Stimulated activated CD4-positive, alpha-beta T cell treated with anti-CD3 and anti-CD28 coated beads, Interleukin-1b, Interleukin-23, amount 100 ng/mL, for 24 hours (primary cell): ENCODE measurements at places on chromosomes 13 and 19.

DNA sequence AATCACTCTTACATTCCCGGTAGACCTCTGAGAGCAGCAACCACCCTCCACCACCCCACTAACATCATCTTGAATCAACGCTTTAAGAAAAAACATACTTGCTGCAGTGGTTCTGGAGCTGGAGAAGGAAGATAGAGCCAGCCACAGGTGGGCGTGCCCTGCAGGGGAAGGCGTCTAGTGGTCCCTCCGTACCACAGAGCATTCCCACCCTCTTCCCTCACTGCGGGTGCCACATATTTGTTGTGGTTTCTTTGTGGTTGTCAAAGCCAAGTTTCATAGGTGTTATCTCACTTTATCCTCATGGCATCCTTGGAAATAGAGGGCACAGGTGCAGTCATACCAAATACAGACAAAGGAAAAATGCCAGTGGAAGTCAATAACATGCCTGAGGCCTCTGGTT lies 22.2 kb downstream of the COL4A2 start:
- no peak for DNase-seq

GRCh38 chr13:41588899-41589298 lies 131.5 kb downstream of the RGCC start:
- DNase-seq: no peak

DNA sequence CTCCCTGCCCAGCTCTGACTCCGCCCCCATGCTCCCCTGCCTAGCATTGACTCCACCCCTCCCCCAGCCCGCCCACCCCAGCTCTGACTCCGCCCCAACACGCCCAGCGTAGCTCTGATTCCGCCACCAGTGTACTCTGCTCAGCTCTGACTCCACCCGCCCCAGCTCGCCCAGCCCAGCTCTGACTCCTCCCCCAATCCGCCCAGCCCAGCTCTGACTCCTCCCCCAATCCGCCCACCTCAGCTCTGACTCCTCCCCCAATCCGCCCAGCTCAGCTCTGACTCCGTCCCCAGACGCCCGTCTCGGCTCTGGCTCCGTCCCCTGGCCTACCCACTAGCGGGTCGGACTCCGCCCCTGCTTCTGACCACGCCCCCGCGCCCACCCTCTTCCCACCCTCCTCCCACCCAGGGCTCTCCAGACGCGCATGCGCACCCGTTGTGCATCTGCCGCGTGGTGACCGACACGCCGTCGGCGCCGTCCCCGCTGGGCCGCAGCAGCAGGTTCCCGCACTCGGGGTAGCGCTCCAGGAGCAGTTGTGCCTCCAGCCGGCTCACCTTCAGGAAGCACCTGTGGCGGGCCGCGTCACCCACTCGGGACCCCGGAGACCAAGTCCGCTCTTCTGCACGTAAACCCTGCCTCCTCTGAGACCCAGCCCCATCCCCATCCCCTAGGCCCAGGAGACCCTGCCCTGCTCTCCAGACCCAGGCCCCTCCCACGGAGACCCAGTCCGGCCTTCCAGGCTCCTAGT lies 10.2 kb downstream of the STAP2 start:
- peak; percentile 96 for DNase-seq

GRCh38 chr13:66071608-66072007 lies 1158.5 kb downstream of the PCDH9 start:
- no peak for DNase-seq

GRCh38 chr13:101552786-101553185 lies 100.3 kb downstream of the ITGBL1 start:
- DNase-seq: no peak

DNA sequence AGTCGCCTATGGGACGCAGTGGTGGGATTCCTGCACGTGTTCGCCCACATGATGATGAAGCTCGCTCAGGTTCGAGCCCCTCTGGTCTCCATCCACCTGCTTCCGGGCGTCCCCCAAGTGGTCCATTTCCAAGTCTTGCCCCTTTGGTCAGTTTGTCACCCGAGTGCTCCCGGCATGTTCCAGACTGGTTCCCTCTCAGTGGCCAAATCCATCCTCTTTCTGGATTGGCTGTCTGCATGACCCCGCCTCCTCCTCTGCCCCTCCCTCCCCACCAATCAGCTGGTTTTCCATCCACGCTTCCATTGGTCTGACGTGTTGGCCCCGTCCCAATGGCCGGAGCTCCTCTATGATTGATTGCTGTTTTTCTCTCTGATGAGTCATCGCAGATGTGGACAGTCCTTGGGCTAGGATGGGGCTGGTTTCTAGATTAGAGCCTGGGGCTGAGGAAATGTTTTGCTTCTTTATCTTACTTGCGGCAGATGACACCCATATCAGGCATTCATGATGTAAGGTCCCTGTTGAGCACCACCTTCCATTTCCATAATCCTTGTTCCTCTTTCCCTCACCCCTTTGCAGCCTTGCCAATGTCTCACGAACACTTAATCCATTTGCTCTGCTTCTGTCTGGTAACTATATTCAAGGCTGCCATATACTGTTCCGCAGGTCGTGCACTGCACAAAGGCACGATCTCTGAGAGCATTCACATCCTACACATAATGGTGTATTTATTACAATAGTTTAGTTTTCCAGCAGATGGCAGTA lies 73.8 kb downstream of the MAP4K1 start:
- DNase-seq: no peak

GRCh38 chr19:57599761-57600383 lies at the start of gene ZNF530:
TSS of gene ZNF530 (plus strand) at chr19:57599885. CDS start at chr19:57604346, 4,461 bp downstream.
- peak; percentile 86 for DNase-seq

GRCh38 chr13:35881360-35881759 lies 249.8 kb downstream of the DCLK1 start:
- no peak for DNase-seq

- no peak for DNase-seq
Measured at GRCh38 chr19:39270036-39270871, 2.1 kb downstream of the IFNL2 start.

GRCh38 chr13:27919659-27919933 lies 204 bp upstream of the PDX1 start:
- DNase-seq: no peak

DNA sequence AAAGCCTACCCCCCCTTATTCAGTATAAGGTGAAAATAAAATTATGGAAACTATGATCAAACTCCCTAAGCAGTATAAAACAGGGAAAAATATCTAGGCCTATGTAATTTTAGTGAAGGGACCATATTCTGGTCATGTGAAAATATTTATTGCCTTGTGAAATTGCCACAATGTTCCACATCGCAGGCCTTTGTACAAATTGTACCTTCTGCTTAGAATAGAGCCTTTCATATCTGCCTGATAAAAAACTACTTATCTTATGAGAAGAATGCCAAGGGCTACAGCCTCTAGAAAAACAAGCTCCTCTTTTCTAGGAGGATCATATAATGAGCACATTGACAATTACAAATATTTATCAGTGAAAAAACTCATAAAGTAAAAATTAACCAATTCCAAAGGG lies 1280.0 kb downstream of the EFNB2 start:
- no peak for DNase-seq

- no peak for DNase-seq
Measured at GRCh38 chr13:72121466-72121865, 254.5 kb upstream of the DACH1 start.

GRCh38 chr13:90315061-90315460 lies 1032.4 kb upstream of the MIR17HG start:
- DNase-seq: no peak

DNA sequence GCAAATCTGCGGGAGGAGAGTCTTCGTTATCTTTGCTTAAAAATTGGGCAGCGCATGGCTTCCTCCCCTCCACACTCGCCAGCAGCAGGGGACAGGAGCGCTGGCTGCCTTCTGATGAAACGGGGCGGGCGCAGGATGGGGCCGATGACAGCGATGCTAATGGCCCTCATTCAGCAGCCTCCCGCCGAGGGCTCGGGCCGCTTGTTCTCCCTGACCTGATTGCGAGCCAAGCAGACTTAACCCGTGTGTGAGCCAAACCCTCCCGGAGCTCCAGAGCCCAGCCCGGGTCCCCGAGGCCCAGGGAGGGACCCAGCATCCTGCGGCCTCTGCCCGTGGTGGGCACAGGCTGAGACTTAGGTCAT lies 90.3 kb downstream of the KDM4B start:
- DNase-seq: no peak
